Ovary (tissue), 10 donors: ENCODE measurements at places on chromosomes 2 and 18.

DNA sequence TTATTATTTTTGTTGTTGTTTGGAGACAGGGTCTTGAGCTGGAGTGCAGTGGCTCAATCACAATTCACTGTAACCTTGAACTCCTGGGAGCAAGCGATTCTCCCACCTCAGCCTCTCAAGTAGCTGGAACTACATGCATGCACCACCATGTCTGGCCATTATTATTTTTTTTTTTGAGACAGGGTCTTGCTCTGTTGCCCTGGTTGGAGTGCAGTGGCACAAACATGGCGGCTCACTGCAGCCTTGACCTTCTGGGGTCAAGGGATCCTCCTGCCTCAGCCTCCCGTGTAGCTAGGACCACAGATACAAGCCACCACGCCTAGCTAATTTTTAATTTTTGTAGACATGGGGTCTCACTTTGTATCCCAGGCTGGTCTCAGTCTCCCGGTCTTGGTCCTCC lies 20.0 kb upstream of the XPO1 start:
- no peak for DNase-seq

GRCh38 chr18:73707035-73707434 lies 440.6 kb downstream of the FBXO15 start:
- DNase-seq: no peak

DNA sequence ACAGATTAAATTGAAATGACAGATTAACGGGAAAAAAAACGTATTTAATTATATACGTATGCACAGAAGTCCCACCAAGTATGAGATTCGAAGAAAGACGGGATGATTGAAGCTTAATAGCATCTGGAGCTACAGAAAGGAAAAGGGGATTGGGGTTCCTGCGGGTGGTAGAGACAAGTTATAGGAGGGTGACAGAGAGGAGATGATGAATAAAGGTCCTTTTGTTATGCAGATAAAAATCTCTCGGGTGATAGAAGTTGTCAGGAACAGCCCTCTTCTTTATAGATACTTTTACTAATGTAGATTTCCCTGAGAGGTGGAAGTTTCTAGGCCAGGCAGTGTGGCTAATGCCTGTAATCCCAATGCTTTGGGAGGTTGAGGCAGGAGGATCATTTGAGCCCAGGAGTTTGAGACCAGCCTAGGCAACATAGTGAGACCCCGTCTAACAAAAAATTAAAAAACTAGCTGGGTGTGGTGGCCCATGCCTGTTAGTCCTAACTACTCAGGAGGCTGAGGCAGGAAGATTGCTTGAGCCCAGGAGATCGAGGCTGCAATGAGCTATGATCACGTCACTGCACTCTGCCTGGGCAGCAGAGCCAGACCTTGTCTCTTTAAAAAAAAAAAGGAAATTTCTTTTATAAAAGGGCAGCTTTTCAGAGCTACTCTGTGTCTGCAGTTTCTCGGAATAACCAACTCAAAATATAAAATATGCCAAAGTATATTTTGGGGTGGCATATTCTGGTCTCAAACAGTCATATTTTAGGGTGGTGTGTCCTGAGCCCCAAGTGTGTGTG lies 113.0 kb downstream of the STPG4 start:
- DNase-seq: no peak

- DNase-seq: no peak
Measured at GRCh38 chr18:58660915-58661314, 10.3 kb upstream of the MALT1 start.
